ENCODE measurements at places on chromosomes 5 and 9. TPM values are rescaled to one million over a fixed set of nuclear protein-coding genes. Genes with fewer than 3 reads are reported as not detected.

- DNase-seq = no peak
Observed at GRCh38 chr5:107969847-107970246, 299.1 kb upstream of the EFNA5 start.

DNA sequence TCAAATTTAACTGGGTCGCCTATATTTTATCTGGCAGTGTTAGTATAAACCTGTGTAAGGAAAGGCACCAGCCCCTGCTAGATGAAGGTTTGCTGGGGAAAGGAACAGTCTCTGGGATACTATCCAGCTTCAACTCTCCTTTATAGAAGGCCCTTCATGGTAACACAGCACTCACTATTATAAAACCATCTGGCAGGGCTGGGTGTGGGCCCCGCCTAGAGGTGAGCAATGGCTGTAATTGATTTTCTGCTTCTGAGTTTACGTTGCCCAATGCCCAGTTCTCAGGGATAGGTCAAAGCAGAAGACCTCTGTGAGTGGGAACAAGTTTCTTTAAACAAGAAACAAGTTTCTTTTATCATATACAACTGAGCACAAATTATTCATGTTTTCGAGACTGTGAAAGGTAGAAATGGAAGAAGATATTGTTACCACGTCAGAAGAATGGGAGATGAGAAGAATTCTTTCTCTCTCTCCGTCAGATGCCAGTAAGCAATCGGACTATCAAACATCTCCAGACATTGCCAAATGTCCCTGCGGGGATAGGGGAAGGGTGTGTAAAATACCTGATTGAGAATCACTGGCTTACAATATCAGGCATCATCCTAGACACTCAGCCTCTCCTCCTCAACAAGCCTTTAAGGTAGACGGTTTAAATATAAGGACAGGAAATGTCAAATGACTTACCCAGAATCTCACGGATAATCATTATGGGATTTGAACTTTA lies 205.9 kb downstream of the PDZD2 start:
- no peak for DNase-seq

GRCh38 chr9:136829412-136829811 lies 12.9 kb upstream of the AJM1 start:
- no peak for DNase-seq

GRCh38 chr5:35908814-35909213 lies 29.6 kb downstream of the CAPSL start:
- no peak for DNase-seq

DNA sequence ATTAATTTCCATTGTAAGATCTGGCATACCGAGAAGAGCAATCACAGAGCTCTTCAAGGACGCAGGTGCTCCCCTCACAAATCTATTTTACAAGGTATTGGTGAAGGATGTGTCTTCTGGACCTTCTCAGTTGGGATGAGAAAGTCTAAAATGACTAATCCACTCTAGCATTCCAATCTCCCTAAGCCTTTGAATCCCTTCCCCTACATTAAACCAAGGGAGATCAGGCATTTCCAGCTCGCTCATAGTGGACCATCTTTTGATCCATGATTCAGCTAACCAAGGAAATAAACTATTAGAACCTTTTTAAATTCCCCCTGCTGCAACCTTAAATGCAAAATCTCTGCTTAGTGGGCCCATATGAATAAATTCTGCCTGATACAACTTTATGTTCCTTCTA lies 95.9 kb upstream of the FBN2 start:
- DNase-seq = no peak

DNA sequence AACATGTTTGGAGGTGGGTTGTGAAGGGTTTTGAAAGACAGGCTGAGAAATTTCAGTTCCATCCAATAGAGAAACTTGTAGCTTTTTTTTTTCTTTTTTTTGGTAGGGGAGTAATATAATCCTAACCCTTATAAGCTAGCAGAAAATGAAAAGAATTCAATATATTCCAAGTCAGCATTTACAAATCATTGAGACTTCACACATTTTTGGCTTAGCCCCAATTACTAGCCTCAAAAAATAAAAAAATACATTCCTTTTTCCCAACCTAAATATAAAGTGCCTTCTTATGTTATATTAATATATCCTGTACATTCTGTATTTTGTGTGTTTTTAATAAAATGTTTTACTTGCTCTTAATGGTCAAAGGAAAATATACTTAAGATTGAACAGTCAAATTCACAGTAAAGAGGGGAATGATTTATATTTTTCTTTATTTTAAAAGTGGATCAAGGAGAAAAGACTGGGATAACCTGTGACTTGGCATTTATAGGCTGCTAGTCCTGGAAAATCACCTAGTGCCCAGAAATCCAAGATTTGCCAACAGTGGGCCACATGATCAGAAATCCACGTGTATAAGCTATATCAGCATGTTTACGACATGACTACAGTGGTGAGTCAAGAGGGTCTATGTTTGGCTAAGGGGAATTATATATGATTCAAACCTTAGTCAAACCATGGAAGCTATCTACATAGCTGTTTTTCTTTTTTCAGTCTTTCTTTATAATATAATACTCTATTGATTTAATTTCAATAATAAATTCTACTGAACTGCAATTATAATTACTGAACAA lies 14.5 kb downstream of the HACD4 start:
- DNase-seq = no peak

DNA sequence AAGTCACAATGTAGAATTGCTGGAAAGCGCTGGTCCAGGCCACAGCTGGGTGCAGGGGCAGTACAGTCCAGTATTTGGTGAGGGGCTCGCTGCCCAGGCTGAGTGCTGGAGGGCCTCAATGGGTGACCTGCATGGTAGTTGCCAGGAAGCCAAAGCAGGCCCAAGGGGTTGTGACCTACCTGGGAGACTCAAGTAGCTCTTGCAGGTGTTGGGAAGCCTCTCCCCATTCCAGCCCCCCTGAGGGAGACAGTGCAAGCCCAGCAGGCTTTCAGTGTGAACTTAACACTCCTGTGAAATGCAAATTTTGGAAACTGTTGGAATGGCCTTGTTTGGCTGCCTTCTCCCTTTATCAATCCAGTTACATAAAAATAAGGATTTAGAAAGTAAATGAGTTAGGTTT lies 13.9 kb downstream of the KDM4C start:
- no peak for DNase-seq

- no peak for DNase-seq
Observed at GRCh38 chr5:95083606-95084005, 201.3 kb downstream of the MCTP1 start.

GDNF gene
- total RNA-seq = 0.17 TPM

- no peak for DNase-seq
Observed at GRCh38 chr9:99693888-99694287, 127.8 kb upstream of the NR4A3 start.

CCL27 gene
- total RNA-seq = 0.66 TPM

DNA sequence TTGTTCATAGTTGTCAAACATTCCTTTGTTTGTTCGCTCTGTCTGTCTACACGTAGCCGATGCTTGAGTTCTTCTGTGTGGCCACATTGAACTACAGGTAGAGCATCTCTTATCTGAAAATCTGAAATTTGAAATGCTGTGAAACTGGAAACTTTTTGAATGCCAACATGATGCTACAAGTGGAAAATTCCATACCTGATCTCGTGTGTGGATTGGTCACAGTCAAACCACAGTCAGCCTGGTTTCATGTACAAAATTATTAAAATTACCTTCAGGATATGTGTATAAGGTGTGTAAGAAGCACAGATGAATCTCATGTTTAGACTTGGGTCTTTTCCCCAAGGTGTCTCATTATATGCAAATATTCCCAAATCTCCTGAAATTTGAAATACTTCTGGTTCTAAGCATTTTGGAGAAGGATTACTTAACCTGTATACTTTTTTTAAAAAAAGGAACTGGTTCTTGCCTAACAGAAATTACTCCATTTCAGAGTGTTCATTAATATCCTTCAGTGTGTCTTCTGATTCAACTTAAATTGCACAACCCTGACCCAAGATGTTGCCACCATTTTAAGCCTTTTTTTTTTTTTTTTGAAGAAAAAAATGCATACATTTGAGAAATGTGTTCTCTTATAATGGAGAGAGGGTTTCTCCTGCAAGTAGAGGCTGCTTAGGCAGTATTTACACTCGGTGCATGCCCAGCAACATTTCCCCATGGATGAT lies 254.3 kb downstream of the MAST4 start:
- no peak for DNase-seq

SLC25A48 gene
- 6.9 TPM for total RNA-seq

DNA sequence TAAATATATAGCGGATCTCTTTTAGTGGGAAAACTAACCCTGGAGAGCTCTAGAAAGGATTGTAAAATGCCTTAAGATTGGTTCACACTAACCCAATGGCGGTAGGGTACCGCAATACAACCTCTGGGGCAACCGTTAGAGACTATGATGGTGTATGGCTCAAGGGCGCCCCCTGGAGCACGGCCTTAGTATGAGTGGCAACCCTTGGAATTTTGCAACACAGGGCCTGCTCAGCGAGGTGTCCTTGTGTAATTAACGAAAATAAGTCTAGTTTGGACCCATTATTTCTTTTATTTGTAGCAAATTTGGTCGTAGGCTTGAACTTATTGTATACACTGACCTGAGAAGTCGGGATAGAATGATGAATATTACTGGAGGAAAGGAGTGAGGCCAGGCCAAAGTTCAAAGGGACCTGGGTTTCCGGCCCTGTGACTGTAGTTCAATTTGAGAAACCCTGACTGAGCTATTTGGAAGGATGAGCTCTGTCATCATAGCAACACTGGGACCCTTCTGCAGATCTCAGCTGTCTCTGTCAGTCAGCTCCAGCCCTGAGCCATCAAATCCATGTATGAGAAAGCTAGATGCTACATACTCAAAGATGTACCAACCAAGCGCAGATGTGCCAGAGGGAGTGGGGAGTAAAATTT lies 54.8 kb downstream of the CAMK4 start:
- peak; percentile 17 for DNase-seq

DNAH5 gene
- 2.6 TPM for total RNA-seq

PAXX gene
- 15.7 TPM for total RNA-seq

- DNase-seq = no peak
Observed at GRCh38 chr9:91100878-91101450, 260.8 kb downstream of the AUH start.

DNA sequence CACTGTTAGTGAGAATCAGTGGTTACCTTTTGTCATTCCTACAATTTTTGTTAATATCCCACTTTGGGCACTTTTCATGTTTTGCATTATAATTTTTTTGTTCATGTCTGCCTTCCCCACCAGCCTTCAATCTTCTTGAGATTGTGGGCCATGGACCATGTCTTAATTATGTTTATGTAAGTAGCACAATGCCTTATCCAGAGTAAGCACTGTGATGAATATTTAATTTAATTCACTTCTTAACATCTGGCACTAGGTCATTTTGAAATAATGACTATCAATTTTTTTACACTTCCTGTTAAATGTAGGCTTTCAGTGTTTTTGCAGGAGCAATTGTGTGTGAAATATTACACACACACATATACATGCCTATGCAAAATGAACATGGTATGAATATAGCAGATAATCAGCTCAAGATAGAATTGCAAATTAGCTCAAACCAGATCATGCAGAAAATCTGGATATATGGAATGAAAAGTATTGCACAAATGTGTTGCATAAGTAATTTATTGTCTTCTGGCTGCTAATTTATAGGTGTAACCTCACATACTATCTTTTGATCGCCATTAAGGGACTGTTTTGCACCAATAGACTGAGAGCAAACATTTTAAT lies 5.3 kb upstream of the SHOC1 start:
- no peak for DNase-seq

SUSD1 gene
- total RNA-seq = 15.8 TPM

DNA sequence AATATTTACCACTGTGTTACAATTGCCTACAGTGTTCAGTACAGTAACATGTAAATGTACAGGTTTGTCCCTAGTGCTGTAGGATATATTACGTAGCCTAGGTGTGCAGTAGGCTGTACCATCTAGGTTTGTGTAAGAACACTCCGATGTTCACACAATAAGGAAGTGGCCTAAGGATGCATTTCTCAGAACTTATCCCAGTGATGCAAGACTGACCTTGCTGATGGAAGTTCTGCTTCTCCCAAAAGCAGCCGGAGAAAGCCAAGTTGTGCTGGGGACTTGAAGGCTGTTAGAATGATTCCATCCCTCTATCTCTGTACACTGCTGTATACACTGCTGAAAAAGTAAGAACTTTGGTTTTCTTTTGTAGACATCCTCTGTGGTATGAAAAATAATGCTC lies 21.6 kb downstream of the NEUROG1 start:
- DNase-seq = no peak

GRCh38 chr9:117091529-117091928 lies 323.3 kb downstream of the ASTN2 start:
- no peak for DNase-seq

SMIM27 gene
- total RNA-seq = 7.0 TPM

IL13 gene
- total RNA-seq = not detected

DNA sequence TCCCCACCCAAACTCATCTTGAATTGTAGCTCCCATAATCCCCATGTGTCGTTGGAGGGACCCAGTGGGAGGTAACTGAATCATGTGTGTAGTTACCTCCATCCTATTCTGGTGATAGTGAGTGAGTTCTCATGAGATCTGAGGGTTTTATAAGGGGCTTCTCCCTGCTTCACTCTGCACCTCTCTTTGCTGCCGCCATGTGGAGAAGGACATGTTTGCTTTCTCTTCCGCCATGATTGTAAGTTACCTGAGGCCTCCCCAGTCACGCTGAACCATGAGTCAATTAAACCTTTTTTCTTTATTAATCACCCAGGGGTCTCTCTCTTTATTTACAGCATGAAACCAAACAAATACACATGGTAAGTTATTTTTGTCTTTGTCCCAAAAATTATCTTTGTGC lies 726.1 kb downstream of the CDH18 start:
- DNase-seq = no peak

GGTA1 gene
- total RNA-seq = 12.0 TPM

IRGM gene
- not detected for total RNA-seq

ERBIN gene
- 137 TPM for total RNA-seq

DNA sequence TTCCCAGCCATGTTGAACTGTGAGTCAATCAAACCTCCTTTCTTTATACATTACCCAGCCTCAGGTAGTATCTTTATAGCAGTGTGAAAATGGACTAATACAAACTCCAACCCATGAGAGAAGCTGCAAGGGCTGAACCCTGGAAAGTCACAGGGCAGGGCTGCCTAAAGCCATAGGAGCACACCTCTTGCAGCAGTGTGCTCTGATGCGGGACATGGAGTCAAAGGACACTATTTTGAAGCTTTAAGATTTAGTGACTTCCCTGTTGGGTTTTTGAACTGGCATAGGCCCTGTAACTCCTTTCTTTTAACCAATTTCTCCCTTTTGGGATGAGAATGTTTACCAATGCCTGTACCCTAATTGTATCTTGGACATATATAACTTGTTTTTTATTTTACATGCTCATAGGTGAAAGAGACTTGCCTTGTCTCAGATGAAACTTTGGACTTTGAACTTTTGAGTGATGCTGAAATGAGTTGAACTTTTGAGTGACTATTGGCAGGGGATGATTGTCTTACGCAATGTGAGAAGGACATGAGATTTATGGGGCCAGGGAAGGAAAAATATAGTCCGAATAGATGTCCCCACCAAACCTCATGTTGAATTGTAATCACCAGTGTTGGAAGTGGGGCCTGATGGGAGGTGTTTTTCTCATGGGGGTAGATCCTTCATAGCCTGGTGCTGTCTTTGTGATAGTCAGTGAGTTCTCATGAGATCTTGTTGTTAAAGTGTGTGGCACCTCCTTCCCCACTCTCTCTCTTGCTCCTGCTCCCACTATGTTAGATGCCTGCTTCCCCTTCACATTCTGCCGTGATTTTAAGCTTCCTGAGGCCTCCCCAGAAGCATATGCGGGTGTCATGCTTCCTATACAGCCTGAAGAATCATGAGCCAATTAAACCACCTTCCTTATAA lies 159.5 kb upstream of the SPEF2 start:
- DNase-seq = no peak

GABRG2 gene
- total RNA-seq = 11.2 TPM
